ENCODE measurements at places on chromosomes 6 and 20.

- DNase-seq, result no peak
Observed at GRCh38 chr20:51204794-51205193, 181.9 kb upstream of the KCNG1 start.

DNA sequence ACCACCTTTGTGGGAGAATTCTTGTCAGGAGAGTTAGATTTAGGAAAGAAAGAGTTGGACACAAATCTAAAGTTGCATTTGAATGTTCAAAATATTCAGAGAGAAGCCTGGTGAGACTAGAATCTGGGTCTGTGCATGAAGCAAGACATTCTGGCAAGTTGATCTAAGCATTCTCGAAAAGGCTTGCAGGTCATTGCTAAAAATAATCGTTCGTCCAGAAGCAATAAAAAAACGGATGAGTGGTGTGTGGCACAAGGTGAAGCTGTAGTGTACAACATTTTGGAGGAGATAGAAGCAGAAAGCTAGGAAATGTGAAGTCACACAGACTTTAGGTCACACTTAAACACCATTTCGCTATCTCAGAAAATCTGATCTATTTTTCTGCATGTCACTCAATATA is 114.9 kb upstream of the IFNGR1 start:
- DNase-seq, result no peak

DNA sequence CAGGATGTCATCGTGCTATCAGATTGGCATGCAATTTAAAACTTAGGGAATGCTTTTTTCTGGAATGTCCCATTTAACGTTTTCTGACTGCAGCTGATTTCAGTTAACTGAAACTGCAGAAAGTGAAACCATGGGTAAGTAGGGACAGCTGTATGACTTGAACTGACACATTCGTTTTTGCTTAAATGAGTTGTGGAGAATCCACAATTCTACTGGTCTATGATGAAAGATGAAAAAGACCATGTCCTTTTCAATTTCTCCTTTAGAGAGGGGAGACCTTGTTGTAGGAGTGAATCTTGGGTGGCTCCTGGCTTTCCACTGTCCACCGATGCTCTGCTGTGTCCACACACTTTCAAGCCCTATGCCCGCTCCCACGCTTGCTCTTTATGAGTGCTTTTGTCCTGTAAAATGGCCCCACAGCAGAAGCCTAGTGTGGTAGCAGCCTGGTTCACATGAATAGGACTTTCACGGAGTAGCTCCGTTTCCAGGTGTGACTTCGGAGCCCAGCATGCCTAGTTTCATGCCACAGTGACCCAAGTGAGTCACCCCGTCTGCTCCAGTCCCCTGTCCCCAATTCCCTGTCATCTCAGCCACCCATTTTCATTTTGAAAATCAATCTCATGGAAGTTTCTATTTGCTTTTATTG is 21.9 kb downstream of the DYNLT1 start:
- no peak for DNase-seq

GRCh38 chr6:30685157-30686008 is 1.1 kb downstream of the PPP1R18 start:
- peak; percentile 20 for DNase-seq

DNA sequence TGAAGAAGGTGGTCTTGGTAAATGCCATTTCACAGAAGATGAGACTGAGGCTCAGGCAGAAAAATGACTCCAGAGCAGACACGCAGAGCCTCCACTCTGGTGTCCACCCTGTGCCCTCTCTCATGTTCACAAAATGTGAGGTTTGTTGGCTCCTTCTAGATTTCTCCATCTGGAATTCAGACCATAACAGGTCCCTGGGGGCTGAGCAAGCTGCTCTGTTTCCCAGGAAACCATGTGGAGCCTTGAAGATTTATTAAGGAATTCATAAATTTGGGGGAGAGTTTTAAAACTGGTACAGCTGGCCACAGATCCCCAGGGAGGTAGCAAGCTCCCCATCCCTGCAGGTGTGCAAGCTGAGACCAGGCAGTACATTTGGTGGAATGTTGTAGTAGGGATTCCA is 38.8 kb upstream of the SIRPA start:
- peak; percentile 80 for DNase-seq

DNA sequence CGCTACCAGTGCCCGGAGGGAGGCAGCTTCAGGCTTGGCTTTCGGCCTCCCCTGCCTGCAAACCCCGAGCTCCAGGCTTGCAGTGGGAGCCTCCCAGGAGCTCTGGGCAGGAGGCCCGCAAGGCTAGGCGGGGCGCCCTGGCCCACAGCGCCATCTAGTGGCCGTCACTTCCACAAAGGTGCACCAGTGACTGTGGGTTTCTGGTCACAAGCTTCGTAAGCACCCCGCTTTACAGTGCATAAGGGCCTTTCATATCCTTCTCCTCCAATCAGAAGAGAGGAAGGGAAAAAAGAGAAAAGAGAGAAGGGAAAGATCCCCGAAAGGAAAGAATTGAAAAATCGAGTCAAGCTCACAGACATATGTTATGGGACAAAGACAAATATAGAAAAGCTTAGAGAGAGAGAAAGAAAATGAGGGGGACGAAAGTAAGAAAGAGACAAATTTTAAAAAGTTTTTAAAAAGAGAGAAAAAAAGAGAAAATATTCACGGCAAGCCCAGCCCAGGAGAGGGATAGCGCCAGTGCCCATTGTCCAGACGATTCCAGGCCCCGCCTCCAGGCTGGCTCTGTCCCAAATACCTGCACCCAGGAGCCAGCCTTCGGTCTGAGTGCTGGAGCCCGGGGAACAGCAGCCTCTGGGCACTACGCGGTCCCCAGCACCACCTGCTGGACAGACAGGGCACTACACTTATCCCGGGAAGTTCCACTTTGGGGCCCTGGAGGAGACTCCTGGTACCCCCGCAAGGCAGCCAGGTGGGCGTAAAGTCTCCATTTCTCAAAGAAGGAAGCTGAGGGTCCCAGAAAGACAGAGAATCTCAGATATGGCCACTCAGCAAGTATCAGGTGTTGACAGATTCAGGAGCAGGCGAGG is 207.1 kb downstream of the PREX1 start:
- DNase-seq, result peak; percentile 84

GRCh38 chr6:15947923-15948322 is 181.0 kb upstream of the MYLIP start:
- DNase-seq, result no peak

GRCh38 chr6:128208078-128208477 is 307.2 kb upstream of the THEMIS start:
- DNase-seq, result peak; percentile 31

DNA sequence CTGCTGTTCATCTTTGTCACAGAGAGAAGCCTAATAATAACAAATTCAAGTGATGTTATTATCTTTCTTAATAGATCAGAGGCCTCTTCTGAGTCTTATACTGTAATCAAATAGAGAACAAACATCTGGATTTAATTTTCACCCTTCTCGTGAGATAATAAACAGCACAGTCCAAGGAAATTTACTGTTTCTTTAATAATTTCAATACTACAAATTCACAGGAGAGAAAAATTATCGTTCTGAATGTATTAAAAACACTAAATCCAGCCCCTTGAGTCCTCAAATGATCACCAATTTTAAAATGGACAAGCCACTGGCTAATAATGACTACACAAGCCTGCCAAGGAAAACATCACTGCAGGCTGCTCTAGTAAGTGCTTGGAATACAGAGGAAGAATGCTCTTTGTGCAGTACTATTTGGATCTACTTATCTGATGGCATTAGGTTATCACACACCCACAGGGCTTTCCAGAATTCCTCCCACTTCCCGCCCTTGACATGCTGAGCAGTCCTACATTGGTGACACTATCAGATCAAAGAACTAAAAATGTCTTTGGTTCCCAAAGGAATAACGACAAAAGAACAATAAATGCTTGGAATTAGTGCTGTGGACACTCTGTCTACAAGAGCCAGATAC is 38.1 kb downstream of the SYNE1 start:
- peak; percentile 7 for DNase-seq

DNA sequence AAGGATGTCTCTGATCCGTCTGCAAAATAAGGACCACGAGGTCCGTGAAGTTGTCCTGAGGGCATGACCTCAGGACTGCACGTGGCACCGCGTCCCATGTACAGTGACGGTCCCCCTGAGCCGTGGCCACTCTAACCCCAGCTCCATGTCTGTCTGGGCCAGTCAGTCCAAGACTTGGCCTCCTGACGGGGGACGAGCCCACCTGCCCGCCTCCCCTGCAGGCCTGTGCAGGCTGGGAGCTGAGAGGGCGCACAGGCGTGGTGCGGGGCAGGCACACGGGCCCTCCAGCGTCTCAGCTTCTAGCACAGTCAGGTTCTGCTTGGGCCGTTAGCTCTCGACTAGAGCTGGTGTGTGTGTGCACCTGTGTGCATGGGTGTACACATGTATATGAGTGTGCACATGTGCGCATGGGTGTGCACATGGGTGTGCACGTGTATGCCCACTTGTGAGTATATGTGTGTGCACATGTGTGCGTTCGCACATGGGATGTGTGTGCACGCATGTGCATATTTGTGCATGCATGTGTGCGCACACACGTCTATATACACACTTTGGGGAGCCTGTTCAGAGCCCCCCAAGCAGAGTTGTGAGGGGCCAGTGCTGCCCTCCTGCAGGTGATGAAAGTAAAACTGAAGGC is 307.0 kb downstream of the TAF4 start:
- no peak for DNase-seq

DNA sequence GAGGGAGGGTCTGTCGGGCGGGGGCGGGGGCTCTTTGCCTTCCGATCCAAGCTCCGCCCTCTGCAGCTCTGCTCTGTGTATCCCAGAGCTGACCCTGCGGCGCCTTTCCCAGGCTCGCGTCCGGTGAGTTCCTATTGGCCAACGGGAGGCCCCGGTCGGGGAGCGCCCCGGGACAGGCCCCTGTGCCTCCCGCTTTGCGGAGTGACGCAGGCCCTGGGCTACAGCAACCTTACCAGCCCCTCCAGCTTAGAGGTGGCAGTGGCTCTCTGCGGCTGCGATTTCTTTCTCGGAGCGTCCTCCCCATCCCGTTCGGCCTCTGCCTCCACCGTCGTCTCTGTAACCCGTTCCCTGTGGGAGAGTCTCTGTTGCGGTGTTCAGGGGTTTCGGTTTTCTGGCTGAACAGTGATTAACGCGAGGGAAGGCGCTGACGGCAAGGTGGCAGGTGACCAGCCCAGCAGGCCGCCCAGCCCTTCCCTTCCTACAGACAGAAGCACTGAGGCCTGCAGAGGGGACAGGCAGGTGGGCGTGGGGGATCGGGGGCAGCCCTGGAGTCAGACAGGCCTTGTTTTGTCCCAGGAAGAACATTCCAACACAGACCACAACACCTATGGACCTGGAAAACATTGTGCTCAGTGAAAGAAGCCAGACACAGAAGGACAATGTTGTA is 18.1 kb upstream of the CEBPB start:
- peak; percentile 53 for DNase-seq

DNA sequence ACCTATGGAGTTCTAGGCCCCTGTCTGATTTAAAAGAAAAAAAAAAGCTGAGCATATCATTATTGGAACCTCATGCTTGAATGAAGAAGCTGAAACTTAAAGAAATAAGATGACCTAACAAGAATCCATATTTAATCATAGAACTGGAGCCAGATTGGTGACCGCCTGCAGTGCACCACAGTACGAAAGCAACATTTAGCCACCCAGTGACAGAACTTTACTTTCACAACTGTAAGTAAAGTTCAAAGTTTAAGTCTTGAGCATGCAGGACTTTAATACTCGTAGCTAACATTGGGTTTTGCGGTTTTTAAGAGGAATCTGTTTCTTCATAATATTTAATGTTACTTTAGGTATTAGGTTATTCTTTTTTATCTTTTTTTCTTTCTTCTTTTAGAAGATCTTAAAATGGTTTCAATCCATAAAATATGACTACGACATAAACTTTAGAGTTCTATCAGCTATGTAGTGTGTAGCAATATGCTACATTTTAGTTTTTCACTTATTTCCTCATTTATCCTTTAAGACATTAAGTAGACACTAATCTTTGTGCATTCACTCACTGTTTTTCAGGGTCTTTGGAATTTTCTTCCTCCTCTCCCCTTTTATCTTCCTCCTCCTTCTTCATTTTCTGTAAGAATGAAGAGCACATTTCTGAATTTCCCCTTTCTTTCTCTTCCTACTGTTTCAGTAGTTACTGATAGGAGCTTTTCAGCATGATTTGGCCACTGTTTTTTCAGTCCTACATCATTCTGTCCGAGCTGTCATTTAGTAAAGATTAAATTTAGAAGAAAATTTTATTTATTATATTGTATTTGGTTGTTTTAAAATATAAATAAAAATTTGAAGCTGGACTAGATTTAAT is 514.1 kb downstream of the GRIK2 start:
- no peak for DNase-seq

DNA sequence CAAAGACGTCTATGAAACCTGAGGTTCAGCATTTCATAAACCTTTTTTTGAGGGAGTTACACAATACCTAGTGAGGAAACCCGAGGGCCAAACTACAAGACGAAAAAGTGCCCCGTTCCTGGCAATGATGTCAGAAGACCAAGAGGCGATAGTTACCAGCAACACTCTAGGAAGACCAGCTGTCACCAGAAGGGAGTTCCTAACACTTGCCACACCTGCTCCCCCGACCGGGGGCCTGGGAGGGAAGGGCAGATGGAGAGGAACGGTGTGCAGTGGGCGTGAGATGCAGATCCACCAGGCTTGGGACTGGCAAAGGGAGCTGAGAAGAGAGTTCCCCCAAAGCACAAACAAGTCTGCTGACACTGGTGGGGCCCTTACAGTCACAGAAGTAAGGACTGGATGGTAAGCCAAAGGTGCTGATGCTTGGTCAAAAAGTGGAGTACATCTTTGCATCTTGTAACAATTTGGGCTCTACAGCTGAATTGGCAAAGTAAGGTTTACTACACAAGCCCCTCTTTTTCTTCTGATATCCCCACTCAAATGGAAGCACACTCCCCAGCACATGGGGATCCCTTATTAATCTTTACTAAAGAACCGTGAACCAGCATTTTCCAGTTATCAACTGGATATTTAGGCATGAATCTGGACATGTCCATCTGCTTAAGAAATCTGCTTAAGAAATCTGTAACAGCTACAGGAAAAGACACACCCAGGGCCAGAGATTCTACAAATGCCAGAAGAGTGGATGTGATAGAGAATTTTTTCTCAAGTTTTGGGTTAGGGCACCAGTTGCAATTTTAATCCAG is 38.5 kb downstream of the PANK2 start:
- DNase-seq, result no peak

DNA sequence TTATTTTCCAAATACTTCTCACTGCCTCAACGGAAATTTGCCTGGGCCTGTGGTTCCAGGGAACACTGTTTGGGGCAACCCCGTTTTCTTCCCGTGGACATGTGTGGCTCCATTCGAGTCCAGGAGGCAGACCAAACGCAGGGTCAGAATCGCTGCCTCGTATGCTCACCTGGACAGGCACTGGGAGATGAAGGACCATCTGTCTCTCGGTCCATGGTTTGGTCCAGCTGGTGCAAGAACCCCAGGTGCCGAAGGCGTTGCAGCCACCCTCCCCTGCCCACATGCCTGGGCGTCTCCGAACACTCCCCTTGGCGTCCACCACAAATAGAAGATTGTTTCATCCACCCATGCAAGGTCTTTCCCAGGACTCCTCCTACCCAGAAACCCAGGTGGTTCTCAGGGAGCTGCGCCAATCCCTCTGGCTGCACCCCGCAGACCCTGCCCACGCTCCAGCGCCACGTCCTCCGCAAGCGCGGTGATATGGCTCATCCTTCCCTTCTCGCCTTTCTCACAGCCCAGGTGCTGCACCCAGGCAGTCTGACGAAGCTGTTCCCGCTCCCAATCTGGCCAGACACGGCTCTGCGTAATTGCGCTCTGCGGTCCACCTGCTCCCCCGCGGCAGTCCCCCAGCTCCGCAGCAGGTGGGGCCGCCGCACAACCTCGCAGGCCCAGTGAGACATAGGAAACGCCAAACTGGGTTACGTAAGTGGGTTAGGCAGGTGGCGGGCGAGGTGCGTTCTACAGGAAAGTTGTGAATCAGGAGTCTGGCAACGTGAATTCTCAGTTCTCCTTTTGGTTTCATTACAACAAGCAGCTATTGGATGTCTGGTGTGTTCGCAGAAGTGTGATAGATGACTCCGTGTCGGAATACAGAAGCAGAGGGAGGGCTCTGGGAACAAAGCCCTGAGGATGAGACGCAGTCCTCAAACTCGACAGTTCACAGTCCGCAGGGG is 146.2 kb upstream of the ECI2 start:
- peak; percentile 25 for DNase-seq
